Renal cortex interstitium (tissue), 15 donors: ENCODE measurements at places on chromosomes 7 and 10. TPM values are rescaled to one million over a fixed set of nuclear protein-coding genes. Genes with fewer than 3 reads are reported as not detected.

- no peak for DNase-seq
These were observed 112.0 kb downstream of the NPTX2 start for GRCh38 chr7:98729121-98729520.

The FGFBP3 gene
- 3.6 TPM for polyA plus RNA-seq

GRCh38 chr7:22329816-22330524, 27.0 kb downstream of the RAPGEF5 start:
- DNase-seq = no peak

The AS3MT gene
- polyA plus RNA-seq = 20.8 TPM

- DNase-seq = no peak
These were observed 782.5 kb downstream of the LRMDA start for GRCh38 chr10:76213876-76214275.

DNA sequence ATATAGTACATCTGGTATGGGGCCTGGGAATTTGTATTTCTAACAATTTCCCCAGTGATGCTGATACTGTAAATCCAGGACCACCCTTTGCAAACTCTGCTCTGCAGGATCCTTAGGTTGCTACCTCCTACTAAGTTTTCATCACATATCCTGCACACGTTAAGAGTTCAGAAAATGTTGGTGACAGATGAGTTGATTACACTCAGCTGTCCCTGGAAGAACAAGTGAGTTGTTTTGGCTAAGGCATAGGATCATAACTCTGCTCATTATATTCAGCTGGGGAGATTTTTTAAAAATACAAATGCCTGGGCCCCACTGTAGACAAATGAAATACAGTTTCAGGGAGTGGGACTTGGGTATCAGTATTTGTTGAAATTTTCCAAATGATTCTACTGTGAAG, 274.6 kb upstream of the HABP2 start:
- no peak for DNase-seq

GRCh38 chr7:50268223-50268622, 36.3 kb upstream of the IKZF1 start:
- DNase-seq = no peak

The PRKG1 gene
- polyA plus RNA-seq = 11.9 TPM

DNA sequence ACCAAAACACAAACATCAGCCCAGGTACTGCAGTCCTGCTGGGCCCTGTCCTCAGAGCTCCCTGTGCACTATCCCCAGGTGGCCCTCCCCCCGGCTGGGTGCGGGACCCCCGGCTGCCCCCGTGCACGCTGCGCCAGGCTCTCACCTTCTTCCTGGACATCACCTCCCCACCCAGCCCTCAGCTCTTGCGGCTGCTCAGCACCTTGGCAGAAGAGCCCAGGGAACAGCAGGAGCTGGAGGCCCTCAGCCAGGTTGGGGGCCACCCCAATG, 14.3 kb downstream of the ATG9B start:
- no peak for DNase-seq

The OR9A2 gene
- polyA plus RNA-seq = not detected

- no peak for DNase-seq
These were observed 521.1 kb downstream of the GATA3 start for GRCh38 chr10:8575620-8576019.

The PRF1 gene
- 0.85 TPM for polyA plus RNA-seq

DNA sequence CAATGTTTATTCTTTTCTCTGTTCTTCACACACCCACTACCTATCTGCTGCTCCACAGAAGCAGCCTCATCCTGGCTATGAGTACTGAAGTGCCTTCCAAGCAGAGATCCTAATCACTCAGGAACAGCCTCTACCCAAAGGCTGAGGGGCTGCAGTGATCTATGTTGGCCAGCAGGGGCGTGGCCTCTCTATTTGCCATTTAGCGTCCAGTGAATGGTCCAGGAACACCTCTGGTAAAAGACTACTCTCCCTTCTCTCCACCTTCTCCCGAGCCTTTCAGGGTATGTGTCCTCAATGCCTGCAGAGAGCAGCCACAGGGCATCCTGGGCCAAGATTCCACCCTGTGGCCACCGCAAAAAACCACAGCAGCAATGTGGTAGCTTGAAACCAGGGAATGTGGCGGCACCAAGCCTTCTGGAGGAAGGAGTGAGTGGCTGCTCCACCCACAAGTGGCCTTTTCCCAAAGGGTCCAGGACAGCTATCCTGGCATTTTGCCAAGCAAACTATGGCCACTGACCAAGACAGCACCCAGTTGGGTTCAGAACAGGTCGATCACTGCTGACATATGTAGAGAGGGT, 70.9 kb downstream of the SYPL1 start:
- no peak for DNase-seq

DNA sequence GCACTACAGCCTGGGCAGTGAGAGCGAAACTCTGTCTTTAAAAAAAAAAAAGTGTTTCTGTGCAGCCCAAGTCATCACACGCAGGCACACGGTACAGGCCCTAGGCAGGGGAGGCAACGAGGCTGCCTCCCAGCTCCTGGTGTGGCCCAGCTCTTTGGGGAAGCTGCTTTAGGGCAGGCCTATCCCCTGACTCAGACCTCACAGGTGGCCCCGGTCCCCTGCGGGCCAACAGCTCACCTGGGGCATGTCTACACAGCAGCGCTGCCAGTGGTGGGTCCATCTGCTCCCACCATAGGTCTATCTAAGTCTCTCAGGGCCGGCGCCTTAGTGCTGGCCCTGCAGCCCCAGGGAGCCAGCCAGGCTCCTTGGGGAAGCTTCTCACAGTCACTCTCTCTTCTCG, 31.4 kb downstream of the ZAN start:
- DNase-seq = no peak

DNA sequence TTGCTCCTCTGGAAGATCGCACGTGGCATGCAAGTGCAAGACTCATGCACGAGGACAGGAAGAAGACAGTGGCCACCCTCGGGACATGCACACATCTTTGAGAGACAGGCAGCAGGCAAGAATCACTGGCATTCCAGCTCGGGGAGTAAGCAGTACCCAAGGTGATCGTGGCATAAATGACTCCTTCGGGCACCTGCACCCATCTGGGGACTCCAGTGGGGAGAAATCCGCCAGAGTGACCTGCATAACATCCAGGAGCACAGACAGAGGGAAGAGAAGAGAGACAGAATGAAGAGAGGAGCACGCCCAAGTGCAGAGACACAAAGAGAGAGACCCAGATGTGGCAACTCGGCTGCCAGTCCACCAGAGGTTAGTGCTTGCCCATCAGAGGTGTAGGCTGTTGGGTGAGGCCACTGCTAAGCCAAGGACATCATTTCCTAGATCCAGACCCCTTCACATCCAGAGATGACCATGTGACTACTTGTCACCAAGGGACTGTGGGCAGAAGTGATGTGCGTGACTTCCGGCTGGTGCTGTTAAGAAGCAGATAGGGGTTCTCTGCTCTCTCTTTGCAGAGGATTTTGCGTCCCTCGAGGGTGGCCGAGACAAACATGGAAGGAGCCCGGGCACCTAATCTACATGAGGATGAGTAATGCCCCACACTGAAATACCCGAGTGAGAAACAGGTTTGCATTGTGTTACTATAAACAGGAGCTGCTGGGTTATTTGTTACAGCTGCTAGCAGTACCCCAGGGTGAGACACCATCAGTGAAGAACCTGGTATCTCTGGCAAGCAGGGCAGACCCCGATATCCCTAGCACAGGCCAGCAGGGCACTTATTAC, 80.6 kb downstream of the VWA2 start:
- DNase-seq = no peak

DNA sequence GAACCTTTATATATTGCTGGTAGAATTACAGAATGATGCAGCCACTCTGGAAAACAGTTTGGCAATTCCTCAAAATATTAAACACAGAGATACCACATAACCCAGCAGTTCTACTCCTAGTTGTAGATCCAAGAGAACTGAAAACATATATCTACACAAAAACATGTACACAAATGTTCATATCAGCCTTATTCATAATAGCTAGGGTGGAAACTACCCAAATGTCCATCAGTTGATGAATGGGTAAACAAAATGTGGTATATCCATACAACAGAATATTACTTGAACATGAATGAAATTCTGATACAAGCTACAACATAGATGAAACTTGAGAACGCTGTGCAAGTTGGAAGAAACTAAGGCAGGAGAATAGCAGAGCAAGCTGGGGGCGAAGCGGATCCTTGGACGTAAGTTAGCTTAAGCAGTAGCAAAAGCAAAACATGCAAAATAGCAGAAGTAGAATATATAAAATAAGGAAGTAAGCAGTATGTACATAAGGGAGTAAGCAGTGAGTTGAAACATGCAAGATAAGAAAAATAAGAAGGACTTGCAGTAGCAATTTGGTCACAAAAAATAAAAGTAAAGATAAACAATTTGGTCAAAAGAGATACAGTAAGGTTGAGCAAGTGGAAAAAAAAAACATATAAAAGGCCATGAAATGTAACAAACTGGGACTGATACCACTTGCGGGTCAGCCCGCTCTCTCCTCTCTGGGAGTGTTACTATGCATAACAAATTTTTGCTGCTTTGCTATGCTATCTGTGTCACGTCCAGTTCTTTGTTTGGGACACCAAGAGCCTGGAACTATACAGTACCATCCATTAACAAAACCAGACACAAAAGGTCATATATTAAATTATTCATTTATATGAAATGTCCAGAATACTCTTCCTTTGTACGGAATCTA, 18.0 kb upstream of the HILPDA start:
- DNase-seq = no peak

The VWA2 gene
- 2.3 TPM for polyA plus RNA-seq

DNA sequence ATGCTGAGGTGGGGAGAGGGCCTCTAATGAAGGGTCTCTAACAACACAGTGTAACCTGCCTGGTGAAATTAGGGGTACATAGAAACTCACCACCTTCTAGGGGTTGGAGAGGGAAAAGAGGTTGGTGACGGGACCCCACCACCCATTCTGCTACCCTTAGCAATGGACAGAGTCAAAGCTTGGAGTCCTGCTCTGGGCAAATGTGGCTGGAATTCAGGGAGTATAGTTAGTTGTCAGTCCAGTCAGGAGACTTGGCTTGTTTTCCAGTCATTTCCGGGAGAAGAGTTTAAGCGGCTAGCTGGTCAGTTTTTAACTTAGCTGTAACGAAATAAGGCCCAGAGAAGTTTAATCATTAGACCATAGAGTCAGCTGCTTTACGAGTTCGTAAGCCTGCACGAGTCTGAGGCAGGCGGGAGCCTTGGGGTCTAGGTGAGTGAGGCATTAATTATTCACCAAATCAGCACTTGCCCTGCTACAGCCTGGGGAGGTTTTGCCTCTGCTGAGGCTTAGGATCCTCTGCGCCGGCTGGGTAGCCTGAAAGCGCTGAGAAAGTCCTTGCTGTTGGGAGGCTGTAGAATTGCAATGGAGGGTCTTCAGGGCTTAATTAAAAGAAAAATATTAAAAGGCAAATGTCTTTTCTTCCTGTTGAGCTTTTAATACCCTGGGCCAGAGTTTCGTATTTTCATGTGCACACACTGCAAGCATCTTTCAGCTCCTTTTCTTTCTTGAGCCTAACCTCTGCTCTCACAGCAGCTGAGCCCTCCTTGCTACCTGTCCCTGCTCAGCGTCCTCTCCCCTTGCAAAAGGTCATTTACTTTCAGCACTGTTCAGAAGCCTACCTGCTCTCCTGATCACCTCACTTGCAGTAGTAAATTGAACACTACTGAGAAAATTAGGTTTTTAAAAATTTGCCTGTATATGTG, 1.5 kb upstream of the LAMB1 start:
- DNase-seq = no peak
